Dorsolateral prefrontal cortex (tissue), 122 donors: ENCODE measurements at places on chromosomes 3 and 15.

DNA sequence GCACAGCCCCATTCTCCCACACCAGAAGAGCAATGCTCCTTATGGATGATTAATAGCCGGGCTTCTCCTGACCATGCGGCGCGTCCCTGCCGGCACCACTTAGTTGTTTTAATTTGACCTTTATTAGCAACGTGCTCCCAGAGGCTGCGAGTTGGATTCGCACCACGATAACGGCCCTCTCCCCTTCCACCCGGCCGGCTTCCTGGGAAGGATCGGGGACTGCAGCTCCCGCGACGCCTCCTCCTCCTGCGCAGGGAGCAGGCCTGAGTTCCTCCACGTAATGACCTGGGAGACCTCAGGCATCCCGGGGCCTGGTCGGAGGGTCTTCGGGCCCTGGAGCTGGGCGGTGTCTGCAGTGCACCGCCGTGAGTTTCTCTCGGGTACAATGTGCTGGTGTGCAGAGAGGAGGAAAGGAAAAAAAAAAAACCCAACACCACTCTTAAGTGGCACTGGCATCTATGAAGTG is 243.3 kb upstream of the TOPAZ1 start:
- DNase-seq: no peak

DNA sequence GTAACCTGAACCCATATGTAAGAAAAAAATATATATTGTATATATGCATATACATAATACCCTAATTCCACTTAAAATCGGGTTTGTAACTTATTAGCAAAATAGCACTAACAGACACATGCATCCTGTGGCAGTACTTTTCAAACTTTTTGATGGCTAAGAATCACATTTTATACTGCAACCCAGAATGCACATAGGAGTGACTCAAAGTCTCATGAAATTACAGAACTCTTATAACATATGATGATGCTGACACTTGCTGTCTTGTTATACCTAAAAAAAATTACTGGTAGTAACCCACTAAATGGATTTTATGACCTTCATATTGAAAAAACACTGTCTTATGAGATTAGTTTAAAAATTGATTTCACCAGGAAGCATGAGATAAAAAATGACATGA is 152.4 kb upstream of the FRMD4B start:
- DNase-seq: no peak

DNA sequence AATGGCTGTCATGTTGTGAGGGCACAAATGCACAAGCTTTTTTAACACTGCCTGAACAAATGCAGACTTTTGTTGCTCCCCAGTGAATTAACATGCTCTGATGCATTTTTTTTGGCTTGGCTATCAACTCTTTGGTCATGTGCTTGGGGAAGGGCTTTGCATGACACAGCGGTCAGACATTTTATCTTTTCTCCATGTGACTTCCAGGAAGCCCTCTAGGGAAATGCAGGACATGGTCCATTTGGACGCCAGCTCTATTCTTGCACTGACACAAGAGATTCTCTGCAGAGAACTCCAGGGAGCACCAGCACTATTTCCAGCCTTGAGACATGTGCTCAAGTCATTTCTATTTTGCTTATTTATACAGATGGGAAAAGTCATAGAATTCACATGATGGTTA is 46.2 kb downstream of the NEK11 start:
- no peak for DNase-seq

GRCh38 chr3:181773921-181774320 is 62.2 kb downstream of the SOX2 start:
- DNase-seq: peak; percentile 57

- no peak for DNase-seq
Observed at GRCh38 chr15:46420990-46421389, 786.2 kb downstream of the SQOR start.

DNA sequence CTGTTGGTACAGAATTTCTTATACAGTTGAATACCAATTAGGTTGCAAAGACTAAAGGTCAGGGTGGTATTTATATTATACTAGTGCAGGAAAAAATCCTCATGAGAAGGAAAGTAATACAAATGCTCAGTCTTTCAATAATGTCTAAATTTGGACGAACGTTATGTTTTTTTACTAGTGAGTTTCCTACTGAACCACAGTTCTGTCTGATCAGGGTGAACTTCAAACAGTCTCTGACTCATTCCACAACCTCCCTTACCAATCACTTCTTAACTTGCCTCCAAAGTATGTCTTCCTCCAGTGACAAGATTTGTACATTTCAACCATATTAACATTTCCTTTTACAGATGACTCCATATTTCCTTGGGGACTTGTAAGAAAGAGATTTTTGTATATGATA is 3.4 kb downstream of the TMEM212 start:
- no peak for DNase-seq
